ENCODE measurements at places on chromosomes 6 and 20. TPM values are rescaled to one million over a fixed set of nuclear protein-coding genes. Genes with fewer than 3 reads are reported as not detected.

The BTNL2 gene
- not detected for polyA plus RNA-seq

The LY6G5C gene
- polyA plus RNA-seq: 3.2 TPM

The RFX6 gene
- not detected for polyA plus RNA-seq

The SRMS gene
- polyA plus RNA-seq: 0.43 TPM

The PNLDC1 gene
- polyA plus RNA-seq: 0.89 TPM
